AG09319 (cell line): ENCODE measurements at places on chromosomes 12 and 14.
A peak's percentile ranks its signal among the peaks of the same experiment; 100 is the strongest.

DNA sequence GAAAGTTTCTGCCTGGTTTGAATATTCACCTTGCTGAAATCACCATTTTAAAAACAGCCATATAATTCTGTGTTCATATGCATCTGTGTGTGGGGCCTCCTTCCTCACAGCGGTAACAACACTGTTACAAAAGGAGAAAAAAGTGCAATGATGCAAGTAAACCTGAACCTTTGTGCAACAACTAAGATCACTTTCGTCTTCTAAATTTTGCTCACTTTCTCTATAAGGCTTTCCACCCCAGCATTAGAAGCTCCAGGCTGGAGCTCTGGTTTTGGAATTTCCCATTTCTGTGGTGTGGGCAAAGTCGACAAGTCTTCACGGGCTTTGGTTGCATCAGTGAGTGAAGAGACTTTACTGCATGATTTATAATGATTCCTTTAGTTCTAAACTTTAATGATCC is 18.4 kb downstream of the FGD6 start:
- no peak for DNase-seq

DNA sequence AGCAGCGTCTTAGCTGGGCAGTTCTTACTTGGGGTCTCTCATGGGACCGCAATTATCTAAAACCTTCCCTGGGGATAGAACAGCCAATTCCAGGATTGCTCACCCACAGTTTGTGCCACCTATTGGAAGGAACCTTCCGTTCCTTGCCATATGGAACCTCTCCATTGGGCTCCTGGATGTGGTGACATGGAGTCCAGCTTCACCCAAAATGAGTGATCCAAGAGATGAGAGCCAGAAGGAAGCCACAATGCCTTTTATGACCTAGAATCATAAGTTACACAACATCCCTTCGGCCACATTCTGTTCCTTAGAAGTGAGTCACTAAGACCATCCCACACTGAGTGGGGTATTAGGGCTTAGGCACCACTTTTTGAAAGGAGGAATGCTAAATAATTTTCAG is 164.4 kb downstream of the FBXL14 start:
- DNase-seq: peak; percentile 20

DNA sequence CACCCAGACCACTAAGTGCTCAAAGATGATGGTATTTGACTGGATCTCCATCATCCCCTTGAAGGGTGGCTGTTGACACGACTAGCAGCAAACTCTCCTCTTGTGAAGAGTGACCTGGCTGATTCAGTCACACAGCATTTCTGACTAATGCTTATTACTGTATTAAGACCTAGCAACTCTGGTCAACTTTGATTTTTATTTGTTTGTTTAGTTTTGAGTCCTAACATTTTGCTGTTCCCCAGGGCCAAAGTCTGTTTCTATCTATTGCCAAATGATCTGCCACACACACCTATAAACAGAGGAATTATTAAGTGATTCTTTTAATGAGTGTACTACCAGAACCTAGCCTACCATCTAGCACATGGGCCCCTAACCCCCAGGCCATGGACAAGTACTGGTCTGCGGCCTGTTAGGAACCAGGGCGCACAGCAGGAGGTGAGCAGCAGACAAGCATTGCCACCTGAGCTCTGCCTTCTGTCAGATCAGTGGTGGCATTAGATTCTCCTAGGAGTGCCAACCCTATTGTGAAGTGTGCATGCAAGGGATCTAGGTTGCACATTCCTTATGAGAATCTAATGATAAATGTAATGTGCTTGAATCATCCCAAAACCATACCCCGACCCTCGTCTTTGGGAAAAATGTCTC is 120.0 kb downstream of the RPS6KA5 start:
- no peak for DNase-seq

DNA sequence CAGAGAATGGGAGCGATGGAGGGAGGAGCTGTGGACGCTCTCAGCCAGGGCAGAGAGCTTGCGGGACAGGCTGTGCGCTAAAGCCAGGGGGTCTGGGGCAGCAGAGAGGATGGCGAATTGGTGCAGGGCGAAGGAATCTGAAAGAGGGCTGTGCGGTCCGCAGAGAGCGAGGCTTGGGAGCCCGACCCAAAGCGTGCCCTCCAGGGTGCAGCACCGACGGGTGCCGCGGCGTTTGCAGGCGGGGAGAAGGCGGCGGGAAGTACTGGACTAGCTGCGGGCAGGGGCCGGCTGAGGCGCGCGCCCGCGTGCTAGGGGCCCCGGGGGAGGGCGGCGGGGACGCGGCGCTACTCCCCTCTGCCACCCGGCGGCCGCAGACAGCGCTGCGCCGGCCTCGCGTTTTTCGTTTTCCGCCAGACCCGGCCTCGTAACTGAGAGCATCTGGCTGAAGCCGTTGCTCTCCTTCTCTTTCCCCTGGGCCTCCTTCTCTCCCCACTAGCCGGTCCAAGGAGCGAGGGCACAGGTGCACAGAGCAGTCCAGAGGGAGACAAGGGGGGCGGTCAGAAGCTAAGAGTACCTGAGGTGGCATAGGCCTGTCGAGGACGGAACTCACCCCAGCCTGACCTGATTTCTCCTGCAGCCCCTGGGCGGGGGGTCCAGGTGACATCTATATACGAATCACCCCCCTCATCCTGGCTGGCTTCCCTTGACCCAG is 24.9 kb downstream of the SLC6A12 start:
- no peak for DNase-seq

- no peak for DNase-seq
Measured at GRCh38 chr12:116882742-116883141, 1.5 kb upstream of the HRK start.

GRCh38 chr12:124939079-124939420 is 24.6 kb upstream of the UBC start:
- peak; percentile 79 for DNase-seq

DNA sequence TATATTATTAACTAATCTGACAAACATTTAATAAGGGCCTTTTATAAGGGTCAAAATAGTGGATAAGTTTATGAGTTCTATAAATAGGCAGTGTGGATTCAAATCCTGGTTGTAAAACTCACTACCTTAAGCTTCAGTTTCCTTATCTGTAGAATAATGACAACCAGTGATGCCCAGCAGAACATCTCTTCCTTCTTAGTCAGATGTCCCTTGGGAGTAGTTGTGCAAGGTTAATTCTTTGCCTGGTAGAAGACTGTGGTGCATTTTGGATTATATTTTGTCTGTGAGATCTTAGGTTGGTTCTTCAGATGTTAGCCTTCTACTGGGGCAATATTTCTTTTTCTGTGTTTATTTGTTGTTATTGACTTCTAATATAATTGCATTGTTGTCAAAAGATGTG is 59.5 kb downstream of the ARID2 start:
- DNase-seq: peak; percentile 8

DNA sequence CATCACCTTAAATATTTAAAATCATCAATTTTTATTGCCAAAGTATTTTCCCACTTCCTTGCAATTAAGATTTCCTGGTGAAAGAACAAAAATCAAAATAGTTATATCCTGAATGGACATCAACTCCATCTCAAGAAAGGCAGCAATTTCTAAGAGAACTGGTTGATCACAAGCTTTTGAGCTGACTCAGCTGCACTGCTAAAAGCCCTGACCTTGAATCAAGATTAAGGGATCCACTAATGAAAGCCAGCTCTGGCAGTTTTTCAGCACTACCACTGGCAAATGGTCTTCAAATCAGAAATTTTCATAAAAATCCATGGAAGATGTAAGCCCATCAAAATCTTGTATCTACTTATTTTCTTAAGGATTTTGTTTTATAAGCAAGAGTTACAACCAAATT is 123.4 kb downstream of the SLC6A15 start:
- DNase-seq: no peak

GRCh38 chr14:80428171-80428570 is 216.9 kb upstream of the DIO2 start:
- DNase-seq: no peak
